GM06990 (cell line): ENCODE measurements at places on chromosomes 3 and 15.

- no peak for DNase-seq
Measured at GRCh38 chr3:11128682-11129632, 25.3 kb upstream of the HRH1 start.

DNA sequence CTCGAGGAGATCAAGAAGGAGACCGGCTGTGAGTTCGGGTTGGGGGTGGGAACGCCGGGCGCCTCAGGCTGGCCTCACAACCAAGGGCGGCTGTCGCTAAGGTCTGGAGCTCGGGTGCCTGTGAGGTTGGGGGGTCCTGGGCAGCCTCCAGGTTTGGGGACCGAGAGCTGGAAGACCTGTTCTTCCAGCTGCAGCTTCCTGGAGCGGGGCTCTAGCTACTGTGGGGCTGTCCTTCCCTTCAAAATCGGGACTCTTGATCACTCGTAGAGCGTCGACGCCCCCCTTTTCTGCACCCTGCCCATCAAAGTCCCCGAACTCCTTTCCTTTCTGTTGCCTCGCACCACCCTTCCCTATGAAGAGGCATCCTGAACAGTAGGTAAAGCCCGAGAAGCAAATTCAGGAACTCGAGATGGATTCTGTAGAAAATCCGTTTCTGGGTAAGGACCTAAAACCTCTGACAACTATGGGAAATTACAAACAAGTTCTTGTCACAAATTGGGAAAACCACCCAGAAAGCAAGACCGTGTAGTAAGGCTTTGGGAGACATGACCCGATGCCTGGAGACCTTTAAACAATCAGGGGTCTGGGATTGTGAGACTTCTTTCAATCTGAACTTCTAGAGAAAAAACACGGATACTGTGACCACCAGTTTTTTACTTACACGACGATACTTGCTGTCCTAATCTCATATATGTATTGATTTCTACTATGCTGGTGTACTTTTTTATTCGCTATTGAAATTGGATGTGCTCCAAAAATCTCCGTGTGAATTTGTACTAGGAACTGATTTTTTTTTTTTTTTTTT is 556 bp downstream of the CHP1 start:
- DNase-seq, result no peak

DNA sequence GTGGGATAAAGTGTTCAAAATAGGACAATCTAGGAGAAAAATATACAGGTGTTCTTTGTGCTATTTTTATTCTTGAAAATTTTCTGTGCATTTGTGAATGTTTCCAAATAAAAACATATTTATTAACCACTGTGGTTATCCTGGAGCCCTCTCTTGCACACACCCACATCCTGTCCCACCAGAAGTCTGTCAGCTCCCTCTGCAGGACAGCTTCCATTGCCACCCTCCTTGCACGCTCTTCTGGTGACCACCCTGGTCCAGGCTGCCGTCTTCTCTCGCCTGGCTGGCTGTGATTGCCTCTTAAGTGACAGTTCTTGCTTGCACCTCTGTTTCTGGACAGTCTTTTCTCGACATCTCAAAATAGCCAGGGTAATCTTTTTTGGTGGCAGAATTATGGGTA is 394.0 kb downstream of the LRTM1 start:
- no peak for DNase-seq

- no peak for DNase-seq
Measured at GRCh38 chr3:61875976-61876671, 314.8 kb downstream of the PTPRG start.

- DNase-seq, result no peak
Measured at GRCh38 chr3:120567370-120568201, 28.6 kb upstream of the NDUFB4 start.

DNA sequence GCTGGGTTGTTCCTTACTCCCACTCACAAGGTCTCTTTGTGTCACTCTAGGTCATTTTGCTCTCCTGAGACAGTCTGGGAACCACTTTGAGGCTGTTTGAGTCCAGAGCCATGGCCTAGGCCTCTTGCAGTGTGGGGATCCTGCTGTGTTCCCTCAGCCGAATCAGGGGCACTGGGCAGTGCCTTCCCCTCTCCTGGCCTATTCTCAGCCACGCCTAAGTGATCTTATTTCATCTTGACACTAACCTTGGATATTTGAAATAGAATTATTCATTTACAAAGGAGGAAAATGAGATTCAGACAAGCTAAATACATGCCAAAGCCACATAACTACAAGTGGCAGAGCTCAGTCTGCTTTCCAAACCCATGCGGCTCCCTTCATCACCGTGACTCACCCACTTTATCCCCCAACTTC is 557.2 kb upstream of the TBL1XR1 start:
- no peak for DNase-seq

DNA sequence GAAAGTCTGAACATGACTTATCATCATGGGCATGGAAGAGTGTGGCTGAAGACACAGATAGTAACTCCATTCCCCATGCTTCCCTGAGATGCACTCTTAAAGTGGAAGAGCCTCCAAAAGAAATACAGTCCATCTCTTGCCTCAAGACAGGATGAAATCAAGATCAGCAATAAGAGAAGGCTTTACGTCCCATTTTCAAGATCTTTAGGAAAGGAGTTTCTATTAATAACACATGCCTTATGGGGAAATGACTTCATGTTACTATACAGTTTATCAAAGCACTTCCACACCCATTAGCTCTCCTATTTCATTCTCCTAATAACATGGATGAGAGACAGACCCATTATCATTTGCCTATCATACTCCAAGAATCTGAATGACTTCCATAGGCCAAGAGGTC is 6.1 kb upstream of the KBTBD12 start:
- no peak for DNase-seq

DNA sequence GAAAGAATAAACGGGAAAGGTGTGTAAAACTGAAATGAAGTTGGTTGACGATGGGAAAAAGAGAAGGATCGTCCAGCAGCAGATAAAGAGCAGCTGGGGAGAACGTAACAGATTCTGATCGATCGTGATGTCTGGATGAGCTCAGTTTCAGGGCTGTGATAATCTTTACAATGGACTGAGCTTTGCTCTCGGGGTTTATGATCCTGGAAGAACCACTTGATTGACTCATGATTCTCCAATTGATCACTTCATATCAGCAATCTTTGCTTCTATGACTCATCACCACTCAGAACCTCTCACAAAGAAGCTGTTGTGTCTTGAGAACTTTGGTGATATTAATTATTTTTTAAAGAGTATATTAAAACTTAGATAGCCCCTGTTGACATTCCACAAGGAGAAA is 690.7 kb downstream of the TUSC7 start:
- DNase-seq, result no peak

GRCh38 chr3:73332558-73332957 is 271.1 kb downstream of the EBLN2 start:
- peak; percentile 12 for DNase-seq

- no peak for DNase-seq
Measured at GRCh38 chr3:35537265-35537664, 102.1 kb upstream of the ARPP21 start.

- DNase-seq, result peak; percentile 29
Measured at GRCh38 chr3:112364291-112364690, 31.3 kb downstream of the CD200 start.

DNA sequence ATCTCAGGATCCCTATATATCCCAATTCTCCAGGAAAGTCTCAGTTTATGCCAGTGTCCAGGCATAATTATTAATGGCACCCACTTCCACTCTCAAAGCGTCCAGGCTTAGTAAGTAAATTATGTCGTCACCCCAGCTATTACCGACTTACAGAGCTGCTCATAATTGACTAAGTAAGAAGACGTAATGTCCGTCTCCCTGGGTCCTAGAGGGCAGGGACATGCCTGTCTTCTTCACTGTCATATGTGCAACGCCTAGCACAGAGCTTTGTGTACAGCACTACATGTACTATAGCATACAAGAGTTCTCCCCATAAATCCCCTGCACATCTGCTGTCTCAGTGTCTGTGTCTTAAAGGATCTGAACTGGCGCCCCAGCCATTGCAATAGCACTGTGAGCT is 23.9 kb upstream of the HRH1 start:
- no peak for DNase-seq

GRCh38 chr15:62874959-62875625 is 167.5 kb upstream of the TPM1 start:
- DNase-seq, result no peak

GRCh38 chr15:25862472-25863110 is 536 bp downstream of the ATP10A start:
- no peak for DNase-seq

GRCh38 chr15:92025706-92026270 is 172.3 kb downstream of the SLCO3A1 start:
- DNase-seq, result no peak

DNA sequence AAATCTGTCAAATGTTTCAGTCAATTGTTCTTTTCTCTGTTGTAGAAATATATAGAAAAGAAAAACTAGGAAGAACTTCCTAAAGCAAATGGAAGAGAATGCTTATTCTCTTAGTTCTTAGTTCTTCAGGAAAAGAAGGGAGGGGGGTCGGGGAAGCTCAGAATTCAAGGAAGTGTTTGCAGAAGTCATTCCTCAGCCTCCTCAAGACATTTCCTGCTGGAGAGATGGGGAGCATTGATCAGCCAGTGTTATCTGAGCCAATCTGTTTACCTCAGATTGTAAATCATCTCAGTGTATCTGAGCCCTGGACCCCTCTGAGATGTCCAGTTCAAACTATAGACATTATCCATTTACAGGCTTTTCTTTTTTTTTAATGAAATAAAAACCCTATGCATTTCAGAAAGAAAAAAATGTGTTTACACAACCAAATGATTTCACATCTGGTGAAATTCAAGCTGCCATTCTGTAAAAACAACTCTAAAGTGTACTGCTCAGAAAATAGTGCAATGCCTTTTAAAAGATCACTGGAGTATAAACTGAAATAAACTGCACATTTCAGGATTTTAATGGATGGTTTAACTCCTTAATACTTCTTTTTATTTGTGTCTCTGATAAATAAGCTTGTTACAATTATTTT is 460.7 kb downstream of the ROBO1 start:
- DNase-seq, result no peak

- DNase-seq, result no peak
Measured at GRCh38 chr15:74240897-74241614, 4.9 kb downstream of the CCDC33 start.

DNA sequence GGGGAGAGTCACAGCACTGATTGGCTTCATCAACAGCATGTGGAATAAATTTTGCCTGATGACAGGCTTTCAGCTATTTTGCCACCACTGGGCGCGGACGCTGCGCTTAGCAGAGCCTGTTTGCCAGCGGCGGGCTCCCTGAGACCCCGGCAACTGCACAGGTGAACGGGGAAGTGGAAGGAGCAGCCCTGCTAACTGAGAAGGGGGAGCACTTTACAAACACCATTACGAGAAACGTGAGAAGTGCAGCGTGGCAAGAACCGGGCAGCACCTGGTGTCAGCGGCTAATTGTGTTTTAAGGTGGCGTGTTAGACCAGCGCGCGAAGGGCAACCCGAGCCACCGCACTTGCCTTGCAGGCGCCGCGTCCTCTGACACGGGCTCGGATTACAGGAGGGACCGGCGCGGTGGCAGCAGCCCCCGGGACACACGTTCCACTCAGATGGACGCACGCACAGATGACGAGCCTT is 307.8 kb upstream of the ARRDC4 start:
- no peak for DNase-seq

- DNase-seq, result peak; percentile 66
Measured at GRCh38 chr3:112134335-112135124, 1.5 kb upstream of the GCSAM start.

- no peak for DNase-seq
Measured at GRCh38 chr3:168914662-168915061, 748.9 kb downstream of the MECOM start.

GRCh38 chr3:194031867-194032635 is 103.9 kb upstream of the HES1 start:
- no peak for DNase-seq

- no peak for DNase-seq
Measured at GRCh38 chr3:66181764-66182163, 39.0 kb upstream of the SLC25A26 start.

- no peak for DNase-seq
Measured at GRCh38 chr3:140004271-140004670, 69.3 kb downstream of the CLSTN2 start.

DNA sequence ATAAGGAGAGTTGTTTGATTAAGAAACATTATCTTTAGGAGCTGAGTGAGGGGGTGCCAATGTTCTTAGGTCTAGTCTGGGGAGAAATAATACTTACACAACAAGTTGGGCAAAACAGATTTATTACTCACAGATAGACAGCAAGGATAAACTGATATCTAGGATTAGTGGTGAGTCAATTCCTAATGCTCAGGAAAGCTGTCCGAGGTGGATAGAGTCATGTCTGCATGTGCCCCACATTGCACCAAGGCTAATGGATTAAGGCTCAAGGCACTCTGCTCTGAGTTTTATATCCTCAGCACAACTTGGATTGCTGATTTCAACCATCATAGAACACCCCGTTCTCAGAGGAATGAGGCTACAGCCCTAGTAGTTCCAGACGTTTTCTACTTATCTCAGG is 1042.3 kb downstream of the OTOL1 start:
- no peak for DNase-seq

GRCh38 chr3:16122661-16123060 is 51.8 kb upstream of the GALNT15 start:
- DNase-seq, result no peak

DNA sequence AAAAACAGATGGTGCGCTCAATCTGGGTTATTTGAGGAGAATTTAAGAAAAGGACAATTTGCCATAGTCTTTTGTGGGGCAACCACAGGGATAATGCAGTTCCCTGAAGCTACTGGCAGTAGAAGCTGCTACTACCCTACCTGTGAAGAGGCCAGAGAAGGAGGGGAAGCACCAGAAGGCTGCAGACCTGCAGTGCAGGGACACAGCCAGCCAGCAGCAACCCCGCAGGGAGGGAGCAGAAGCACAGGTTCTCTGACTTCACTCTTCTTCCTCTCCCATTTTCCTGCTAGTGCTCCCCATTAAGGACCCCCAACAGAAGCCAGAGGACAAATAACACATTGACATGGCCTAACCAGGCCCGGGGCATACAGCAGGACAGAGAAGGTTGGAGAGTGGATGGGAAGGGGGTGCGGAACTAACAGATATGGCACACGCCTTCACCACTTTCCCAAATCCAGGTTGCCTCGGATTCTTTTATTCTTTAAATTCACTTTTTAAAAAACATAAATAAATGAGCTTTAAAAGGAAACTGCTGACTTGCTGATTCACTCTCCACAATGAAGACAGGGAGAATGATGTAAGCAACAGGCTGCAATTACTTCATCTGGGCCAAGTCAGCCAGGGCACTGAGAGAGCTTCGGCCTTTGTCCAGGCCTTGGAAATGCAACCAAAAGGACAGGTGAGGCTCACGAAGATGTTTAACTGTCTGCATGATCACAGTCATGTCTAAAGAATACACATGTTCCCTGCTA is 30.1 kb downstream of the POPDC2 start:
- peak; percentile 25 for DNase-seq

- no peak for DNase-seq
Measured at GRCh38 chr3:194797555-194798250, 112.0 kb downstream of the FAM43A start.
